H9 (cell line): ENCODE measurements at places on chromosomes 2 and 18.

- DNase-seq = peak; percentile 40
Observed at GRCh38 chr2:204691911-204692510, 146.7 kb downstream of the PARD3B start.

GRCh38 chr18:76765649-76766048 is 56.7 kb upstream of the ZNF236 start:
- no peak for DNase-seq

DNA sequence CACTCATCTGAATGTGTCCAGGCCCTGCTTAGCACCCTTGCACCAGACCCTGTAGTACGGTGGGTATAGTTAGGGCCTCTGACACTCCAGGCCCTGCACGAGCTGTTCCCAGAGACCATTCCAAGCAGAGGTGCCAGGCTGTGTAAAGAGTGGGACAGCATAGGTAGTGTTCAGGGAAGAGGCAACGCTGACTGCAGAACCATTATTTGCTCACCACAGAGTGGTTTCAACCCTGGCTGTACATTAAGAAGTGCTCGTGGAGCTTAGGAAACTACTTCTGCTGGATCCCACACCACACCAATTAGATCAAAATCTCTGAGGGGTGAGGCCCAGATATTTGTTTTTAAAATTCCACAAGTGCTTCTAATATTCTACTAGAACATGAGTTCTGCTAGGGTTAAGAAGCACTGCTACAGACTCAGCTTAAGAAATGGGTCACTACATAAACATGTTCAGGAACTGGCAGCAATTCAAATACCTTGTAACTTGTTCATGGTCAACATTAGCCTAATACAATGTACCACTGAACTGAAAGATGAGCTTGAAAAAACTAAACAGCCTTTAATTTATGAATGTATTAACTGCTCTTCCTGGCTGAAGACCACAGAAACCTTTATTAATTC is 183.0 kb downstream of the MYO5B start:
- DNase-seq = no peak

GRCh38 chr2:168355121-168355520 is 101.0 kb upstream of the CERS6 start:
- no peak for DNase-seq

- no peak for DNase-seq
Observed at GRCh38 chr2:24893934-24894333, 26.1 kb downstream of the ADCY3 start.

DNA sequence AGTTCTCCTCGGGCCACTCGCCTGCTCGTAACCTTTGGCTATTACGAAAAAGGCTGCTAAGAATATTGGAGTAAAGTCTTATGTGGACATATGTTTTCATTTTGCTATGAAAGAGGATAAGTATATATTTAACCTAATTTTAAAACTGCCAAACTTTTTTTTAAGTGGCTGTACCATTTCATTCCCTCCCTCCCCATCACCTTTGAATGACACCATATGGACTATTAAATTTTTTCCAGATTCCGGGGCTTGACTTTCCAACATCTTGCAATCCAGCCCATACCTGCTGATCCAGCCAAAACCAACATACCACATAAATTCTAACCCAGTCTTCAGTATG is 31.5 kb downstream of the REEP1 start:
- DNase-seq = no peak

DNA sequence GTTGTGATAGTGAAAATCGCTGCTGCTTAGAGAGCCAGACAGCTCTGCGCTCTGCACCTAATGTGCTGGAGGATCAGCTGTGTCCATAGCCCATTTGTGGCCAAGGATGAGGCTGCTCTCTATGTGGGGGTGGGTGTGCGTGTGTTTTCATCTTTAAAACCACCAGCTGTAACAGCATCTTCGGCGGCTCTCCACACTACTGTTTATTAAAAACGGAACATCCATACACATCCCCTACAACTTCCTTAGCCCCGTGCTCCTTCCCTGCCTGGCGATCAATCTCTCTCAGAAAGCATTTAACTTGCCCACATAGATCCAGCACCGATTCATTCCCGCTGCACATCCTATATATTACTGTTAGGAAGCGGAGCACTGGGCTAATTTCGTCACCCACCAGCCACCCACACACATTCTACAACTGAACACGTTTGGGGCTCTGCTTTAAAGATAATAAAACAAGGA is 1.6 kb downstream of the CELF4 start:
- DNase-seq = no peak

DNA sequence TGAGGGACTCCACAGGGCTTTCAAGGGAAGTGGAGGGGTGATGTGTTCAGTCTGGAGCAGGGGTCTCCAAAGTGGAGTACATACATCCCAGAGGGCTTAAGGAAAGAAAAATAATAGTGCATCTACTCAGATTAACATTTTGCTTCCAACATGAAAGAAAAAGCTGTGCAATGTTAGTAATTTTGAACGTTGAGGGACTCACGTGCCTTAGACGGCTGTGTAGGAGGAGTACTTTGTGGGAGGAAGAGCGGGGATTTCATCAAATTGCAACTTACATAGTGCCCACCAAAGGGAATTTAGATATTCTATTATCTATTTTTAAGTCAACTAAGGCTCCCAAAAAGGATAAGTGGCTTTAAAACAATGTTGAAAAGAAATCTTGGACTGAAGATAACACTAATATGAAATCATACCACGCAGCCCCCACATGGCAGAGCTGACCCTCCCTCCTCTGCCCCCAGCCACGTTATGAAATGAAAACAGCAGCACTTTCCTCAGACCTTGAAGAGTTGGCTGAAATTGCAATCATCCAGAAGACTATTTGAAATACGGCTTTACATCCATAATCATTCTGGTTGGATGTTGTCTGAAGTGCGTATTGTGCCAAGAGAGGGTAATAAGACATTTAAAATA is 42.9 kb downstream of the MEX3C start:
- DNase-seq = no peak

DNA sequence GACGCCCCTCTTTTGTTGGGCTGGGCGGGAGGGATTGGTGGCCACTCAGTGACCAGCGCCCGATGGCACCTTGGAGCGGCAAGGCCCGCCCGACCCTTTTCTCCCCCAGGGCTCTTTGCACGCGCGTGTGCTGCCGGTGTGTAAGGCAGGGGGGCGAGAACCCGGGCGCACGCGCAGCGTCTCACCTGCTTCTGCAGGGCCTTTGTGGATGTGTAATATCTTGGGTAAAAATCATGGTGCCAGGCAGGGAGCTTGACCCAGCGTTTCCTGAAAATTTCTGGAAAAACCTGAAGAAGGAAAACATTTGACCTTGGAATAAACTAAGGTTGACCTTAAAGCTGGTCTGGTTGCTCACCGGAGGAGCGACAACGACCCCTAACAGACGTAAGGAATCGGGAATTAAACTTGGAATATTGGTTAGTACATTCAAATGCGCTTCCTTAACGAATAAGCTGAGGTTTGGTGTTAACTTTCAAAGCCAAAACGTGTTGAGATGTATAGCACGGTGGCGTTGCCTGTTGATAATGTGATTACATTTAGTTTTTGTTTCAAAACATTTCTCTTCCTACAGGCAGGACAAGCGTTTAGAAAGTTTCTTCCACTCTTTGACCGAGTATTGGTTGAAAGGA is 438 bp downstream of the HSPE1 start:
- DNase-seq = no peak

- no peak for DNase-seq
Observed at GRCh38 chr2:120556911-120557310, 178.8 kb upstream of the GLI2 start.

DNA sequence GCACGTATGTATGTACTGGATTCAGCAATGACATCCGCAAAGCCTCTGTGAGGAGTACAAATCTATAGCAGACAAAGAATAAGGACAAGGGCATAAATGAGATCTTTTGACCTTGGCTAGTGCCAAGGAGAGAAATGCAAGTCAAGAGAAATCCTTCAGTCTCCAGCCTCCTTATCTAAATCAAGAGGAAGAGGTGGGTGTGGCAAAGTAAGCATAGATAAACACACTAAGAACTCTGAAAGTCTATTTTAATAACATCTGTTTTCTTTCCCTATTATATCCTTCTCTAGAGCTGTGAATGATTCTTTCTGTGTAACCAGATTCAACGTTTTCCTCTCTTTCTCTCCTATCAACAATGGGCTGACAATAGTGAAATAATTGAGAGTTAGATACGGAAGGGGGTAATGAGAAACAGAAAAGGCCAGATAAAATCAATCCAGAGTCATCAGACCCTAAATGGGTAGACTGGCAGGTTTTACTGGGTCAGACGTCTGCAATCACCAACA is 118.5 kb upstream of the ZFP36L2 start:
- no peak for DNase-seq

DNA sequence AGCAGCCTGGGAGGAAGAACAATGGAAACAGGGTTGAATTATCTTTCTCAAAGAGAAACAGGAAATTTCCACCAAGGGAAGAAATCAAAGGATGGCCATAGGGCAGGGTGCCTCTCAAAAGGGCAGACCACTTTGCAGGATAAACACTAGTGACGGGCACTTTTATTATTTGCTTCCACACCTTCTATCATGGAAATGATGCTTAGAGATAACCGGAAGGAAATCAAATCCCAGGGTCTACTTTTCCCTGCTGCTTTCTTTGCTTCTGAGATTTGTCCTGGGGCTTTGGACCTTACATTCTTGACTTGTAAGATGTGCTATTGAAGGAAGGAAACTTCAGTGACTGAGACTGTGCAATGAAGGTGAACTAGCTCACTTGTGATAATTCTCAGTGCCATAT is 1.1 kb upstream of the SCN9A start:
- no peak for DNase-seq

GRCh38 chr2:96768083-96768561 is 7.4 kb downstream of the CNNM4 start:
- DNase-seq = no peak

- no peak for DNase-seq
Observed at GRCh38 chr2:38863061-38863695, 12.6 kb downstream of the DHX57 start.

DNA sequence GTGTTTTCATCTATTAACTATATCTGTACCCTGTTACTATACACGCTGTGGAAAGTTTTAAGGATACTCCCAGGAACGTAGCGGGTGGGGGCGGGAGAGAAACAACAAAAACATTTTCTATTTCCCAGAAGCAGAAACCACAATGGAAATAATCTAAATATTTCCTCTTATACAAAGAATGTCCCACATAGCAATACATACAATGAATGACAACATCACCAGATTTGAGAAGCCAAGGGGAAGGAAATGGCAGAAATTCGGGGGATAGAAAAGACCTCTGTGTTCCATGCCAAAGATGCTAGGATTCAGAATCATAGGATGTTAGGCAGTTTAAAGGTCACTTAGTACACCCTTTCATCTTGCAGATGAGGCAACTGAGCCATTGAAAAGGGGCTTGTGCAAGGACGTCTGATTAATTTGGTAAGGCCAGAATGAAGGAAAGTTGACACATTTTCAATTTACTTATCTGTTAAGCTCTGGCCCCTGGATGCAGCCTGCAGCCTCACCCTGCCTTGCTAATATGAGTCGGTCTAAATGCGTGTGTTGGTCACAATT is 41.1 kb upstream of the SCYGR1 start:
- no peak for DNase-seq

GRCh38 chr18:67728364-67728763 is 211.8 kb upstream of the DSEL start:
- no peak for DNase-seq

GRCh38 chr2:60336442-60337141 is 216.9 kb downstream of the BCL11A start:
- DNase-seq = no peak

DNA sequence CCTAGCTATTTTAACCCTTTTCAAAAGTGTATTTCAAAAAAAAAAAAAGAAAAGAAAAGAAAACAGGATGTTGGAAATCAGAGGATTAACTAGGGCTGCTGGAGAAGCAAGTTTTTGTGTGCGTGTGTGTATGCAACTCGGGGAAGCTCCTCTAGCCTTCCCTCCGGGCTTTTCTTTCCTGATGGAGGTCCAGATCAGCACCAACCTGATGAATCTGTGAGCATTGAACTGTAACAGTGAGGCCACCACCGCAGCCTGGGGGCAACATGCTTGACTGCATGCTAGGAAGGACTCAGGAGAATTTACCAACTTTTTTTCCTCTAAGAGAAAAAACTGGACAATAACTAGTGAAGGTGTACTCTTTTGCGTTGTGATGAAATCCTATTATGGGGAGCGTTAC is 2.3 kb downstream of the OBSL1 start:
- no peak for DNase-seq

- no peak for DNase-seq
Observed at GRCh38 chr2:64624862-64625261, 28.9 kb downstream of the SERTAD2 start.

- no peak for DNase-seq
Observed at GRCh38 chr2:51778806-51779205, 746.9 kb upstream of the NRXN1 start.

GRCh38 chr2:120966510-120967254 is 231.0 kb downstream of the GLI2 start:
- DNase-seq = no peak

GRCh38 chr2:197200051-197200761 is 110.4 kb downstream of the ANKRD44 start:
- no peak for DNase-seq

GRCh38 chr18:38321262-38321661 is 755.7 kb upstream of the CELF4 start:
- no peak for DNase-seq

- DNase-seq = no peak
Observed at GRCh38 chr2:226295123-226295522, 504.5 kb downstream of the IRS1 start.

GRCh38 chr2:240936106-240936505 is 30.0 kb downstream of the CROCC2 start:
- no peak for DNase-seq

- DNase-seq = no peak
Observed at GRCh38 chr2:114714313-114714712, 271.9 kb downstream of the DPP10 start.
